Lung (tissue), 17 donors: ENCODE measurements at places on chromosomes 11 and 22. TPM values are rescaled to one million over a fixed set of nuclear protein-coding genes. Genes with fewer than 3 reads are reported as not detected.

- peaks cover 8% of the 10 kb centered on the region for H3K4me1 ChIP-seq
- no peak overlapping the region for H3K4me3 ChIP-seq
- no peaks in the 10 kb centered on the region for H3K36me3 ChIP-seq
- DNase-seq, result peak; percentile 78
Observed at GRCh38 chr22:21009638-21010425, 5.1 kb upstream of the P2RX6 start.

- DNase-seq, result no peak
- H3K27me3 ChIP-seq, result no peaks in the 10 kb centered on the region
Observed at GRCh38 chr11:72812604-72812966, 1.6 kb upstream of the ATG16L2 start.

DNA sequence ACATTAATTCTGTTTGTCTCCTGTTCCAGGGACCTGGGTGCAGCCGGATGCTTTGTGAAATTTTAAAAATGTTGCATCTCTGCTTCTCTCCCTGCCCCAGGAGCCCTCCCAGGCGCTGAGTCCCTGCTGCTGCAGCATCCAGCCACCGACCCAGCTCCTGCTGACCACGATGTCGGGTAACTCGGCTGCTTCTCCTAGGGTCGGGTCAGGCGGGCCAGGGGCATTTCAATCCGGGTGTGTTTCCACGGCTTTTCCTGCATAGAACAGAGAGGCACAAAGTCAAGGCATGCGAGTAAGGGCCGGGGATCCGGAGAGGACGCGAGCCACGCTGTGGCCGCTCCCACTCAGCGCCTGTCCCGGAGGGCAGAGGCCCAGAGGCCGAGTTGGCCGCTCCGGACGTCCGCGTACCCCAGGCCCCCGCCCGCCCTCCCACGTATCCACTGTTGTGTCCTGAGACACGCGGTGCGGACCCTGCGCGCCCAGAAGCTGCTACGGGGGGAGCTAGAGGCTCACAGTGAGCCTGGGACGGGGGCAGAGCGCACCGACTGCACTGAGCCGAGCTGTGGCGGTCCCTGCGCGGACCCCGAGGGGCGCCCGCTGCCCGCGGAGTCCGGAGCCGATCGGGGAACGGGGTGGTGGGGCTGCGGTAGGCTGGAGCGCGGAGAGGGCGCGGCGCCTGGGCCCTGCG is at the start of gene POU2AF3:
Gene POU2AF3 (plus strand): TSS at position 134 of the 688 bp plus-strand sequence. CDS start 36 bp downstream, at position 170.
- peaks cover 16% of the 10 kb centered on the region for H3K4me1 ChIP-seq
- H3K27ac ChIP-seq, result peak within 1 kb of the TSS; percentile 89
- DNase-seq, result no peak
- peak within 1 kb of the TSS; percentile 47 for H3K4me3 ChIP-seq
- H3K36me3 ChIP-seq, result no peaks in the 10 kb centered on the region
- H3K27me3 ChIP-seq, result no peaks in the 10 kb centered on the region

Gene PARVG
- polyA plus RNA-seq, result 67.4 TPM

Gene MMP12
- 2.5 TPM for polyA plus RNA-seq
